Ascending aorta (tissue), 2 donors: ENCODE measurements at places on chromosomes 3 and 15.

GRCh38 chr3:8658306-8659212 is 14.0 kb upstream of the SSUH2 start:
- DNase-seq: peak; percentile 69

GRCh38 chr3:59632760-59633573 is 583.1 kb upstream of the CFAP20DC start:
- no peak for DNase-seq

- no peak for DNase-seq
Observed at GRCh38 chr3:30940740-30941139, 46.3 kb upstream of the GADL1 start.

- DNase-seq: no peak
Observed at GRCh38 chr15:93308026-93308690, 219.1 kb upstream of the RGMA start.

DNA sequence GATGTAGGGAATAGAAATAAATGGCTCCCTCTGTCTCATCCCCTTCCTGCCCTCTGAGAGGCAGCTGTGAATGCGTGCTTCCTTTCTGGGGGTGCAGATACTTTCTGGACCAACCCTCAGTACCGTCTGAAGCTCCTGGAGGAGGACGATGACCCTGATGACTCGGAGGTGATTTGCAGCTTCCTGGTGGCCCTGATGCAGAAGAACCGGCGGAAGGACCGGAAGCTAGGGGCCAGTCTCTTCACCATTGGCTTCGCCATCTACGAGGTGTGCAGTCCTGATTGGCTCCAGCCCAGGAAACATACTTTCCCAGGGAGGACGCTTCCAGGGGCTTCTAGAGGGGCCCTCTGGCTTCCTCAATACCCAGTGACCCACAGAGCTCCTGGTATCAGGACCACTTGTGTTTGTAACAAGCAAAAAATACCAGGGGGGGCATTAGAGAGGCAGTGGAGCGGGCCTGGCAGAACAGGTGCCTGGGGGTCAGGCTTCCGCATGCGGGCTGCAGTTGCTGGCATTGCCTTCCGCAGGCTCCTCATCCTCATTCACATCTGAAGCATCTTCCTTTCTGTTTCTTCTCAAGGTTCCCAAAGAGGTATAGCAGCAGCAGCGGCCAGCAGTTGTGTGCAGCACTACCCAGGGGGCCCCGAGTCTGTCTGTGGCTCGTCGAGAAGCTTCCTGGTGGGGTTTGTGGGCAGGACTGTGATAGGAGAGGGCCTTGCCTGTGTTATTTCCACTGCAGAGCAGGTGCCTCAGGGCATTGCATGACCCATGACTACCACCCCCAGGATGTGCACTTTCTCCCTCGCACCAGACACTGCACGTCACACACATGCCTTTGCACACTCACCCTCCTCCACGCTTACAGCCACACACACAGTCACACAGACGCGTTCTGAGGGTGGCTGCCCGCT is 42.5 kb downstream of the CAPN3 start:
- no peak for DNase-seq

- DNase-seq: no peak
Observed at GRCh38 chr15:100311833-100312476, 29.8 kb downstream of the ADAMTS17 start.

DNA sequence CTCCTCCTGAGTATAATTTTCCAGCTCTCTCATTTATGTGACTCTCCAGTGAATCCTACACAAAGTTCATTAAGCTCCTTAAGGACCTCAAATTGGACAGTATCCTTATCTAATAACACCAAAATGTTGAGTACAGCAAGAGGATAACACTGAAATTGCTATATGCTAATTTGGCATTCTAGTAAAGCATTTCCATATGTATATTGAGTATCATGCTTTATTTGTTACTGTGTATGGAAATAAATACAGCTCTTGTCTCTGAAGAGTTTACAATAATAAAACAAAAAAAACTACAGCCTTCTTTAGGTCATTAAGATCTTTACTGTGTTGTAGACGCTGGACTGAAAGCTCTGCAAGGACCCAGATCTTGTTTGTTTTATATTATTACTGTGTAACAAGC is 1341.3 kb downstream of the ROBO1 start:
- no peak for DNase-seq

DNA sequence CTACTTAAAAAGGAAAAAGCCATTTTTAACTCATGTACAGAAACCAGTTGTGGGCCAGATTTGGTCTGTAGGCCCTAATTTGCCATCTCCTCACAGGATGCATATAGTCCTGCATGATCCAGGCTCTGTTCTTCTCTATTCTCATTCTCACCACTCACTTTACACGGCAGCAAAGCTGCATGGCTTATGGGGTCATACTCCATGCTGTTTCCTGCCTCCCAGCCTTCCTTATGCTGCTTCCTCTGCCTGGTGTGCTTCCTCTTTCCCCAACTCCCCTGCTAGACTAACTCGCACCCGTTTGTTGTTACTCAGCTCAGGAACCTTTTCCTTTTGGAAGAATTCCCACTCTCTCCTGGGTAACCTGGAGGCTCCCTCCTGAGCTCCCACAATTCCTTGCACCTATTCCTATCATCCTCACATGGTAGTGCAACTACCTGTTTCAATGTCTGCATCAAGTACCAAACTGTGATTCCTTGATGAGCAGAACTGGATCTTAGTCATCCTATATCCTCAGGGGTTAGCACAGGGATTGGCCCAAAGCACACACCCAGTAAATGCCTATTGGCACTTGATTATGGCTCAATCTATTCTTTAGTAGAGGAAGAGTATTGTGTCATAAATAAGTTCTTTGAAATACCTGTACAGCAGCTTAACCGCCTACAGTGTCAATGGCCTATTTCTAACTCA is 172.1 kb upstream of the MITF start:
- DNase-seq: no peak

DNA sequence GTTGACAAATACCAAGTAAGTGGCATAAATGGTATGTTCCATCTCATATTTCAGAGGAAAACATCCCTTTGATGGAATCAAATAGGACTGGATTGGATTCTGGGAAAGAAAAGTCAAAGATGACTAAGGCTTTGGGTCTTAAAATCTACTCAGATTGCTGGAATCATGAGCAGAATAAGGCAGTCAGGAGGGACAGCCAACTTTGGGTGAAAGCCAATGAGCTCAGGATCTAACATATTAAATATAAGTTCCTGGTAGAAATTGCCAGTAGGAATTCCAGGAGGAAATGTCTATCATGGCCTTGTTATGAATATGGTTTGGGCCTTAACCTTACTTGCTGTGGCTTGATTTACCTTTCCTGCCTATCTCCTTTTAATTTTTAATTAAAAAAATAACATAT is 55.3 kb downstream of the ISL2 start:
- DNase-seq: no peak

- DNase-seq: no peak
Observed at GRCh38 chr15:69443032-69443611, 9.5 kb upstream of the RPLP1 start.
